ENCODE measurements at places on chromosomes 2 and 18.

DNA sequence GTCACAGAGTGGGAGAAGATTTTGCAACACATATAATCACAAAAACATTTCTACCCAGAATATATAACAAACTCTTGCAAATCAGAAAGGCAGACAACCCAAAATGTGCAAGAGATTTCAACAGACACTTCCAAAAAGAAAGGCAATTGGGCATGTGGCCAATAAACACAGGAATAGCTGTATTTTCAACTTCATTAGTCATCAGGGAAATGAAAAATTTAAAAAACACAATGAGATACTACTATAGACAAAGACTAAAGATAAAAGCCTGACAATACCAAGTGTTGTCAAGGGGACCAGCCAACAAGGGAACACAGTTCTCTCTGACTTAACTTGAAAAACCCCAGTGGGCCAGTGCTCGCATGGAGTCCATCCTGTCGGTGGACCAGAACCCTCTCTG lies 40.5 kb downstream of the MTHFD2 start:
- DNase-seq = no peak
- H3K36me3 ChIP-seq = no peaks in the 10 kb centered on the region
- H3K4me3 ChIP-seq = no peak overlapping the region
- H3K4me1 ChIP-seq = no peaks in the 10 kb centered on the region

GRCh38 chr2:109527846-109528705 lies 85.7 kb downstream of the SEPTIN10 start:
- no peak overlapping the region for H3K4me3 ChIP-seq
- H3K36me3 ChIP-seq = no peaks in the 10 kb centered on the region
- no peak overlapping the region for H3K27ac ChIP-seq
- H3K4me1 ChIP-seq = peaks cover 10% of the 10 kb centered on the region
- peaks cover 1% of the 10 kb centered on the region for H3K27me3 ChIP-seq

DNA sequence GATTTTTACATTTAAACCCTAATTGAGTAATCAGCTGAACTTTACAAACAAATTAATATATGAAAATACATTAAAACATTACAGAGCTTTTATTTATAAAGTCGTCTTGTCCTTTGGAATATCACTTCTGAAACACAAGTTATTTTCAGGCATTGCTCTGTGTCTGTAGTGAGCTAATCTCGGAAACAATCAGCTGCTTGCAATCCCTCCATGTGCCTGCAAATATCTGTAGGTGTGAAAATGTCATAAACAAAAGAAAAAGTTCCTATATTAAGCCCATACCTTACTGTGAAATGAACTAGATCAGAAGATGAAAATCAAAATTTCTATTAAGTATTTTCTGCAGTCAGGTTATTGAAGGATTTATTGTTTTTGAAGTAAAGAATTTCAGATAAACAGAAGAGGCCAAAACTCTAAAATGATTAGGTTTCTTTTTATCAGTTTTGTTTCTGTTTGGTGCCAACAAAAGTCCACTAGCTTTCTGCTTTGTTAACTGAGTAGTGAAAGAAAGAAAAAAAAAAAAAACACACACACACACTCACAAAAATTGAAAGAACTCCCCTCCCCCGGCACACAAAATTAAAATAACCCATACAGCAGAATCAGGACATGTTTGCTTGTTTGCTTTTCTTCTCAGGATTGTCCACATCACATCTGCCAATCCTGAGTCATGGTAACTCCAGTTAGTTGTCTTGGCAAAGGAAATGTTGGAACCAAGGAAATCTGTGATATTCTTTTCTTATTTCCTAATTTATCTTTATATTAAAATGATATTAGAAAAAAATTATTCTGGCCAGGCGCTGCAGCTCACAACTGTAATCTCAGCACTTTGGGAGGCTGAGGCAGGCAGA lies 627.0 kb upstream of the SLC39A10 start:
- no peak overlapping the region for H3K27ac ChIP-seq
- no peak for DNase-seq
- H3K4me1 ChIP-seq = no peaks in the 10 kb centered on the region
- H3K36me3 ChIP-seq = no peaks in the 10 kb centered on the region

DNA sequence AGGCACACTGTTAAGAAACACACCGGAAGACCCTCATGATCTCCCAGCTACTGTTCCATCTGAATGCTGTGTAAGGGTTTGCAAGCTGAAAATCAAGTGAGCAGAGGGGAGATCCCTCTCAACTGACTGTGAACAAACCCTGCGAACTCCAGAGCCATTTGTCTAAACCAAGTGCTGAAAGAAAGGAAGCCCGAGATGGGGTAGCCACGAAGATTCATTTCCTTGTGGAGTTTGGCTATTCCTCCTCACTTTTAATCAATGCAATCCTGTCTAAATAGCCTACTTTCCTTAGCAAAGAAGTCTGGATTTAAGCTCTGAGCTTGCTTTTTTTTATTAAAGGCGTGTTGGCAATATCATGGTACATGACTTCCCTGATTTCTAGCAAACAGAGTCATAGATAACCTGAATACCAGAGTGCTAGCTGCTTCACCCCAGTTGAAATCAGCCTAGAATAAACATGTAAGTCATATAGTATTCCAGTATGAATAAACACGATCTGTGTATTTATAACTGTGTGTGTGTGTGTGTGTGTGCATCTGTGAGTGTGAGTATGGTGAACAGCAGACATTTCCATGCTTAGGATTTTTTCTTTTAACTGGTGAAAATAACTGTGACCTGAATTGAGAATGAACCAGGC lies 365.2 kb downstream of the ZNF521 start:
- H3K27me3 ChIP-seq = peaks cover 5% of the 10 kb centered on the region
- no peak for DNase-seq
- peaks cover 59% of the 10 kb centered on the region for H3K4me1 ChIP-seq
- no peaks in the 10 kb centered on the region for H3K36me3 ChIP-seq
- no peak overlapping the region for H3K4me3 ChIP-seq
- peak overlapping the region; percentile 85 for H3K27ac ChIP-seq

- no peaks in the 10 kb centered on the region for H3K4me1 ChIP-seq
- H3K27me3 ChIP-seq = peaks cover 4% of the 10 kb centered on the region
- no peak overlapping the region for H3K27ac ChIP-seq
- H3K36me3 ChIP-seq = no peaks in the 10 kb centered on the region
- H3K4me3 ChIP-seq = no peak overlapping the region
These were observed 145.0 kb downstream of the CLIP4 start for GRCh38 chr2:29260142-29260772.

DNA sequence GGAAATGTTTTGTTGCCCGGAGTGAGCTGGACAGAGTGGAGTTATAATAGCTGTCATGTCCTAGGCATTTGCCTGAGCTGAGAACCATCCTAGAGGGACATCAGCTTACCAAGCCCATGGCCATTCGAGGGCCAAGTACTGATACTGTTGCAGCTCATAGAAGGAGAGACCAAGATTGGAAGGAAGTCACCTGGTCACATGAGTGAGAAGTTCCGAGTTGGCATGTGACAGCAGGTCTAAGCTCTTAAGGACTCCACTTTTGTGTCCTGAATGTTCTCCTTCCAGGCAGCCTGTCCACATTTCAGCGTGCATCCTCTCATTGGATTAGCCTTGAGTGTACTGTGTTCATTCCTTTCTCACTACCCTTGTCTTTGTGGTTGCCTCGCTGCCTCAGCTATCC lies 4.4 kb downstream of the FHOD3 start:
- H3K4me3 ChIP-seq = no peak overlapping the region
- H3K27me3 ChIP-seq = peaks cover 8% of the 10 kb centered on the region
- H3K36me3 ChIP-seq = no peaks in the 10 kb centered on the region

GRCh38 chr18:12608301-12608700 lies 49.6 kb downstream of the SPIRE1 start:
- H3K27me3 ChIP-seq = peaks cover 5% of the 10 kb centered on the region
- no peak overlapping the region for H3K27ac ChIP-seq
- DNase-seq = no peak
- no peaks in the 10 kb centered on the region for H3K36me3 ChIP-seq

GRCh38 chr2:227366769-227367426 lies 12.2 kb downstream of the TM4SF20 start:
- no peak for DNase-seq
- H3K27me3 ChIP-seq = no peaks in the 10 kb centered on the region
- no peaks in the 10 kb centered on the region for H3K36me3 ChIP-seq
- H3K4me3 ChIP-seq = no peak overlapping the region

GRCh38 chr18:22974001-22974400 lies 40.9 kb downstream of the RBBP8 start:
- H3K27ac ChIP-seq = no peak overlapping the region
- H3K4me3 ChIP-seq = no peak overlapping the region
- H3K4me1 ChIP-seq = peaks cover 7% of the 10 kb centered on the region
- H3K36me3 ChIP-seq = no peaks in the 10 kb centered on the region

DNA sequence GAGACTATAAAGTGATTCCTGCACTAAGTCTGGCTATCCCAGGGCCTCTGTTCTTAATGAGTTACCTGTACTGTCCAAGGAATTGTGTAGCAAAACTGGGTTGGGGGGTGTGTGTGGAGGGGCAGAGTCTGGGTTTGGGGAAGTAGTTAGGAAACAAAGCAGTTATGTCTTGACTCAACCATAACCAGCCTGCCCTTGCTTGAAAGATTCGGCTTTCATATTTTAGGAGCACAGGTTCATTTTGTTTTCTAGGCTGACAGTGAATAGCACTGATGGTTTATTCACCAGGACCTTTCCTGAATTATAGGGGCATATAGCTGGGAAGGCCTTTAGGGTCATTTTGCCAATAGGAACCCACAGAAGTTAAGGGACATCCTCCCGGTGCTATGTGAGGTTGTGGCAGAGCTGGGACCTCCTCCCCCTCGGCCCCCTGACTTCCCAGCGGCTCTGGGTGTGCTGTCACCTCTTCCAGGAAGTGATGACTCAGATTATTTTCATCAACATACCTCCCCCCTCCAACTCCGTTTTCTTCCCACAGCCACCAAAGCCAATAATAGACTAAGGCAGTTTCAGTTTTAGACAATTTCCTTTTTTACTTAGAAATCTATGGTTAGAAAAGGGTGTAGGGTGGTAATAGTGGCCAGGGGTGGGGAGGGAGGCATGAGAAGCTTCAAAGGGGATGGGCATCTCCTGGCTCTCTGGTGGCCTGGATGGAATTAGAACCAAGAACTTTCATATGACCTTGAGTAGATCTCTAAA lies 44.8 kb downstream of the SETBP1 start:
- no peak overlapping the region for H3K4me3 ChIP-seq
- peaks cover 58% of the 10 kb centered on the region for H3K4me1 ChIP-seq
- H3K27ac ChIP-seq = peak overlapping the region; percentile 8
- peaks cover 24% of the 10 kb centered on the region for H3K36me3 ChIP-seq
- DNase-seq = no peak

DNA sequence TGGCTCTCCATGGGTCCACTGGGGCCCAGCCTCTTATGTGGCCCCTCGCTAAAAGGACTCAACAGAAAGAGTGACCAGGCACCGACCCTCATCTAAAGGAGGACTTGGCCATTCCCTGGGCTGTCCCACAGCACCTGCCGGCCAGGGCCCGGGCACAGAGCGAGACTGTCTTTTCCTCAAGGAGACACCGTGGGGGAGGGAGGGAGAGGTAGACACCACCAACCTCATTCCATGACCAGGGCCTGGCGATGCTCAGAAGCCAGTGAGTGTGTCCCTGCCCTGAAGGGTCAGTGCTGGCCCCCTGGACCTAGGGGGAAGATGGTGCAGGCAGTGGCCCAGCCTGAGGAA lies 39.8 kb upstream of the ALPP start:
- H3K27me3 ChIP-seq = peaks cover 15% of the 10 kb centered on the region
- H3K4me1 ChIP-seq = peaks cover 3% of the 10 kb centered on the region
- no peak overlapping the region for H3K27ac ChIP-seq
- no peaks in the 10 kb centered on the region for H3K36me3 ChIP-seq
- H3K4me3 ChIP-seq = no peak overlapping the region

- peaks cover 14% of the 10 kb centered on the region for H3K4me1 ChIP-seq
- H3K36me3 ChIP-seq = no peaks in the 10 kb centered on the region
- no peak overlapping the region for H3K27ac ChIP-seq
- H3K27me3 ChIP-seq = peaks cover 4% of the 10 kb centered on the region
- no peak for DNase-seq
These were observed 11.0 kb upstream of the OSR1 start for GRCh38 chr2:19369341-19369955.

DNA sequence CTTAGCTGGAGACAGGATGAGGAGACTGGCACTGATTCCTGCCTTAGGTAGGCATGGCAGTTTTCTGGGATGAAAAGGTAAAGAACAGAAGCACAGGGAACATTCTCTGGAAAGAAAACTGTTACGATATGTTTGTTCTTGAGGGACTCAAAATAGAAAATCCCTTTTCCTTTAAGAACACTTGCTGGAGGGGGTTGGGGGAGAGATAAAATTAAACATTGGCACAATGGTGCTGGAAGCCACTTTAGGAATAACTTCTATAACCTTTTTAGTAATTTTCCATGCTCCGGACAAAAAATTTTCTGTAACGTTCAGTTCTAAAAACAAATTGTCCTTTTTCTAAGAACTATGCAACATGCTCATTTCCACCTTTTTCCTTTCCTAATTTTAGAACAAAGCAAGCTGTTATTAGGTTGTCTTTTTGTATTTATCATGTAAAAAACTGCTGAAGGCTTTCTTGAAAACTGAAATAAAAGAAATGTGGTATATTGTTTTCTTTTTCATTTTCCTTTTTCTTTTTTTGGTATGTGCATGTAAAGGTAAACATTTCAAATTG lies 343.8 kb downstream of the EPHA4 start:
- H3K36me3 ChIP-seq = no peaks in the 10 kb centered on the region
- H3K27me3 ChIP-seq = no peaks in the 10 kb centered on the region
- peaks cover 6% of the 10 kb centered on the region for H3K4me1 ChIP-seq
- no peak for DNase-seq
- no peak overlapping the region for H3K4me3 ChIP-seq

DNA sequence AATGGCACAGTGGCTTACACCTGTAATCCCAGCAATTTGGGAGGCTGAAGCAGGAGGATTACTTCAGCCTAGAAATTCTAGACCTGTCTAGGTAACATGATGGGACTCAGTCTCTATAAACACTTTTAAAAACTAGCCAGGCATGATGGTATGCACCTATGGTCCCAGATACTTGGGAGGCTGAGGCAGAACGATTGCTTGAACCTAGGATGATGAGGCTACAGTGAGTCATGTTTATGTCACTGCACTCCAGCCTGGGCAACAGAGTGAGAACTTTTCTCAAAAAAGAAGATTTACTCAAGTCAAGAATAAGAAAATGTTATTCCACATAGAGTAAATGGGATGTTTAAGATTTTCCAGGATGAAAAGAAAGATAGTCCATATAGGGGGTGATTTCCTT lies 158.6 kb downstream of the HNMT start:
- no peaks in the 10 kb centered on the region for H3K4me1 ChIP-seq
- no peak overlapping the region for H3K4me3 ChIP-seq
- no peaks in the 10 kb centered on the region for H3K27me3 ChIP-seq
- H3K27ac ChIP-seq = no peak overlapping the region

Measured in endothelial cell (in vitro differentiated cells).